ENCODE measurements at places on chromosomes 16 and 17.

DNA sequence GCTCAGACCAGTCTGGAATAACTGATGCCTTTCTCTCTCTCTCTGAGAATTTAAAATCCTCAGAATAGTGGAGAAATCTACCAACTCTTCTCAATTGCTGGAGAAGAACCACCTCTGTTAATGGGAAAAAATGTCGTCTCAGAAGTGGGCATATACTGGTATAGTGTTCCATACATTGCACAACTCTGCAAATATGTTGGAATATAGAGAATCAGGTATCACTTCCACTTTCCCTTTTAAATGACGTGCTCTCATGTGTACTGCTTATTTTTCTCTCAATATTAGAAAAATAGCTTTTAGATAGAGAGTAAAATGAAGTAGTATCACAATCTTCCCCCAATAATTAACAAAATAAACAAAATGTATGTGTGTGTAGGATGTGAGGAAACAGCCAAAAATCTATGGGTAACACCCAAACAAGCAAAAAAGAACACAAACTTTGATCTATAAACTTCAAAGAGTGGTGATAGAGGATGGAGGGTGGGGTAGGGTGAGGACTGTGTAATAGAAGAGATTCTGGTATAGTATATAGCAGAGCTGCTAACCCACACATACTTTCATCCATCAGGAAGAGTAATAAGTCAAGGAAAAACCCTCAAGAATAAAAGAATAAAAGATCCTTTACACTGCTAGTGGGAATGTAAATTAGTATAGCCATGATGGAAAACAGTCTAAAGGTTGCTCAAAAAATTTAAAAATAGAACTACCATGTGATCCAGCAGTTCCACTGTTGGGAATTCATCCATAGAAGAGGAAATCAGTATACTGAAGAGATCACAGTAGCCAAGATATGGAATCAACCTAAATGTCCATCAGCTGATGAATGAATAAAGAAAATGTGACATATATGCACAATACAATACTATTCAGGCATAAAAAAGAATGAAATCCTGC, 46.9 kb downstream of the NFATC3 start:
- DNase-seq = no peak

DNA sequence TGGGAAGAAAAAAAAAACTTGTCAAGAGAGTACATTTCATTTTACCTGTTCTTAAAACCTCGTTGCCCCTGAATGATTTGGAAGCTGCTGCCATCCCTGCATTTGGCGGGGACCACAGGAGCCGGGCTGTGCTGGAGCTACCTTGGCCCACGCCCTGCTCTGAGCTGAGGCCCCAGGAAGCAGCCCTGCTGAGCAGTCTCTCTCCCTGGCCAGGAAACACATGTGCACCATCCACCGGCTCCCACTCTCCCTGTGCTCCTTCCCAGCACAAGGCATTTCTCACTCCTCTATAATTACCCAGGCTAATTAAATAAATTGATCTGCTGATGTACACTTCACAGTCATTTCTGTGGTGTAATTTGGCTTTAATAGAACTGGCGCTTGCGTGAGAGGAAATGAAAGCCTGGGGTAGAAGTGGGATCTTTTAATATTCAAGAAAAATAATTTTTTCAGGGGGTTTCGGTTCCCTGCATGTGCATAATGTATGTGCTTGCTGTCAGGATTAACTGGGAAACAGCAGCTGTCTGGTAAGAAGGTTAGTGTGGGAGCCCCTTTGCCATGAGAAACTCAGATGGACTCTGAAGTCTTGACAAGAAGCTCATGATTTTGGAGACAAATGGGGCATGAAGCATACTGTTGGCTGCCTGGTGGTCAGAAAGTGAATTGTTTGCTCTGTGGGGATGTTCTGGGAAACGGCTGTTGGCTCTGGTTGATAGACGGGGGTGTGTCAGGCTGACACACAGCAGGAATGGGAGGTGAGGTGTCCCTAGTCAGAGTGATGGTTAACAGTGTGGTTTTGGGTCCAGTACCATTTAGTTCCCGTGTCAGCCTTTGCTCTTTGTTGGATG, 252.3 kb upstream of the EEF2KMT start:
- DNase-seq = no peak

DNA sequence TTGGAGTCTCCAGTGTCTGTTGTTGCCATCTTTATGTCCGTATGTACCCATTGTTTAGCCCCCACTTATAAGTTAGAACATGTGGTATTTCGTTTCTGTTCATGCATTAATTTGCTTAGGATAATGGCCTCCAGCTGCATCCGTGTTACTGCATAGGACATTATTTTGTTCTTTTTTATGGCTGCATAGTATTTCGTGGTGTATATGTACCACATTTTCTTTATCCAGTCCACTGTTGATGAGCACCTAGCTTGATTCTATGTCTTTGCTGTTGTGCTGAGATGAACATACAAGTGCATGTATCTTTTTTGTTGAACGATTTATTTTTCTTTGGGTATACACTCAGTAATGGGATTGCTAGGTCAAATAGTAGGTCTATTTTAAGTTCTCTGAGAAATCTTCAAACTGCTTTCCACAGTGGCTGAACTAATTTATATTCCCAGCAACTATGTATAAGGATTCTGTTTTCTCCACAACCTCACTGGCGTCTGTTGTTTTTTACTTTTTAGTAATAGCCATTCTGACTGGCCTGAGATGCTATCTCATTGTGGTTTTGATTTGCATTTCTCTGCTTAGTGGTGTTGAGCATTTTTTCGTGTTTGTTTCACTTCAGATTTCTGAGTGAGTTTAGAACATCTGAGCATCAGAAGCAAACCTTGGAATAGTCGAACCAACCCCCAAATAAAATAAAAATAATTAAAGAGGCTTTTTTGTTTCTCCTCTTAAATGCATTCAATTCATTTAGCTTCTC, 304.7 kb downstream of the ZFHX3 start:
- no peak for DNase-seq

GRCh38 chr17:47176389-47176826, 12.7 kb downstream of the CDC27 start:
- DNase-seq = no peak

- no peak for DNase-seq
These were observed 126.6 kb downstream of the TMEM132E start for GRCh38 chr17:34706029-34706428.

DNA sequence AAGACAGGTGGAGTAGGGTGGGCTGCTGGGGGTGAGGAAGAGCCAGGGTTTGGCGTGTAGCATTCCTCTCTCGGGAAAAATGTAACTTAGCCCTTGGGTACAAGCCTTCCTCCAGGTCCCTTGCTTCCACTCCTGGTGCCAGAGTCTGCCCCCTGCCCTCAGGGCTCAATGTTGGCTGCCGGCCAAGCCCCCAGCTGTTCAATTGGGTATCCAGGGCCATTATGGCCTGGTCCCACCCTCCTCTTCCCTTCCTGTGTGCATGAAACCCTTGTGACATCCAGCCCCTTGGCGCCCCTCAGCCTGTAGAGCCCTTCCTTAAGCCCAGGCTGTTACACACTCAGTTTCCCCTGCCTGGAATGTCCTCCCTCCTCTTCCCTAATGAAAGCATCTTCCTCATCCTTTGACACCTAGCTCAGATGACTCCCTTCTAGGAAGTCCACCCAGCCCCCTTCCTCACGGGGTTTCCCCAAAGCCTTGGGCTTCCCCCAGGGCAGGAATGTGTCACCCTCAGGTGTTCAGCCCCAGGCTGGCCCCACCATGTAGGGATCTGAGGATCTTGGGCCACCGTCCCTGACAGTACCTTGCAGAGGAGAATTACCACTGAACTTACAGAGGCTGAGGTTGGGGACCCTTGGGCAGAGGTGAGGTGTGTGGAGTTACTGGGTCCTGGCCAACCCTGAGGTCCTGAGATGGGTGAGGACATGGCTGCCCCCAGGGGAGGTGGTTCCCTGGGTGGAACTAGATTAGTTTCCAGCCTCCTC, 30.0 kb downstream of the B9D1 start:
- no peak for DNase-seq

GRCh38 chr17:2613089-2613808, 19.8 kb downstream of the PAFAH1B1 start:
- no peak for DNase-seq

DNA sequence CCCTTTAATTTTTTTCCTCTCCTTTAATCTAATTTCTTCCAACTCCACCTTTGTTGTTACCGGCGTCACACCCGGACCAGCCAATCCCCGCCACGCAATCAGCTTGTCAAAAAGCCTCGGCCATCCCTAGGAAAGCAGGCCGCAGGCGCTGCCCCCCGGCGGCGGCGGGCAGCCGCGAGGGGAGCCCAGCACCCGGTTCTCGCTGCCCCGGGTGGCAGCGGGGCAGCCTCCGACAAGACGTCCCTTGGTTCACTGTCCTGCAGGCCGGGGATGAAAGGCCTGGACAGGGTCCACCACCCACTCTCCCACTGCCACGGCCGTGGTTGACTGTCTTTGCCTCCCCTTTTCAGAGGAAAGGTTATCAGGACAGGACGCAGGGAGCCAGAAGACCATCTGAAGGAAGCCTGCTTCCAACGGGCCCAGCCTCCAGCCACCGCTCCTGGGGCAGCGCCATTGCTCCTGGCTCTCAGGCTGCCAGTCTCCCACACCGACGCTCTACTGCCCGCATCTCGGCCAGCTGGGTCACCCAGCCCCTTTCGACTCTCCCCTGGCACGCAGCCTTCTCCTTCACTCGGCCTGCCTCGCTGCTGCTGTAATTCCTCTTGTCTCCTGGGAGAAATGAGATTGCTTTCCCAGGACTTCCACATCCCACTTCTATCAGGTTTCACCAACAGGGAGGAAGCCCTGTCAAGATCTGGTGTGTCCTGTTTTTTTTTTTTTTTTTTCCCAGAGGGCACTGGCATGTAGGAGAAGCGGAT, 2.8 kb upstream of the UBTF start:
- DNase-seq = no peak

DNA sequence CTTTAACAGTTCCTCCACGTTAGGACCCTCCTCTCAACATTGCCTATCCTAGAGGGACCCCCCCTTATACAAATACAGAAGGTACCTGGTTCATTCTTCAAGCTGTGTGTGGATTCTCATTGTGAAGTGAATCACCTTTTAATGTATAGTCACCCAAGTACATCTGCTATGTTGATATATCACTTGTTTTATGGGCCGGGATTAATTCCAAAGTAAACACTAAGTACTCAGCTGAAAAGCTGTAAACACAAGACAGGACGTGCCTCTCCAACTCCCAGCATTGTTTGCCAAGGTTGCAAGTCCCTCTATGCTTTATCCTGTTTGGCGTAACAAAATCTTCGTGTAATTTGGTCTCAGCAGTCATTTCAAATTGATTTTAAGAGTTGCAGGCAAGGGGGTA, 123.6 kb downstream of the RBFOX1 start:
- no peak for DNase-seq

DNA sequence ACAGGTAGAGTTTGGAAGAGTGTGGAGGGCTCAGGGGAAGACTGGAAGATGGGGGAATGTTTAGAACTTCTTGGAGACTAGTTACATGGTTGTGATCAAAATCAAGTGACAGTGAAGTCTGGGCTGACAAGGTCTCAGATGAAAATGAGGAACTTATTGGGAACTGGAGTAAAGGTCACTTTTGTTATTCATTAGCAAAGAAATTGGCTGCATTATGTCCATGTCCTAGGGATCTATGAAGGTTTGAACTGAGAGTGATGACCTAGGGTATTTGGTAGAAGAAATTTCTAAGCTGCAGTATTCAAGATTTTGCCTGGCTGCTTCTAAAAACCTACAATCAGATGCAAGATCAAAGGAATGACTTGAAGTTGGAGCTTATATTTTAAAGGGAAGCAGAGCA, 747.1 kb downstream of the KCNJ2 start:
- DNase-seq = no peak

DNA sequence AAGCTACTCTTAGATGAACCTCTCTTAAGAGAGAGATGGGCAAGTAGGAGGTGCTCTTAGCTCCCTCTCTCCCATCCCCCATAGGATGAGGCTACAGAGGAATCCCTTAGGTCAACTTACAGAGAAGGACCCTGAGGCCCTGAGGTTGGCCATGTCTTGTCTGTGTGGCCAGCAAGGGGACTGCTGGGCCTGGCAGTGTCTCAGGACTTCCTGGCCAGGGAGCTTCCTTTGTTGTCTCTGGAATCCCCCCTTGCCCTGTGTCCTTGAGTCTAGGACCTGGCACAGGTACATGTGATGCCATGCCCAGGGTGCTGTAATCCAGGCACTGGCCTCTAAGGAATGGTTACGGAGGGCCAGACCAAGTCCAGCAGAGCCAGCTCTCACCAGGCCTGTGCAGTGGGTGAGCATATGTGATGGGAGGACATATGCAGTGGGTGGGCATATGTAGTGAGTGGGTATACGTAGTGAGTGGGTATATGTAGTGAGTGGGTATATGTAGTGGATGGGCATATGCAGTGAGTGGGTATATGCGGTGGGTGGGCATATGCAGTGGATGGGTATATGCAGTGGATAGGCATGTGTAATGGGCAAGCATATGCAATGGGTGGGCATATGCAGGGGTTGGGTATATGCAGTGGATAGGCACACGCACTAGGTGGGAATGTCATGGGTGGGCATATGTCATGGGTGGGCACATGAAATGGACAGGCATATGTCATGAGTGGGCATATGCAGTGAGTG, 20.3 kb upstream of the PECAM1 start:
- no peak for DNase-seq

DNA sequence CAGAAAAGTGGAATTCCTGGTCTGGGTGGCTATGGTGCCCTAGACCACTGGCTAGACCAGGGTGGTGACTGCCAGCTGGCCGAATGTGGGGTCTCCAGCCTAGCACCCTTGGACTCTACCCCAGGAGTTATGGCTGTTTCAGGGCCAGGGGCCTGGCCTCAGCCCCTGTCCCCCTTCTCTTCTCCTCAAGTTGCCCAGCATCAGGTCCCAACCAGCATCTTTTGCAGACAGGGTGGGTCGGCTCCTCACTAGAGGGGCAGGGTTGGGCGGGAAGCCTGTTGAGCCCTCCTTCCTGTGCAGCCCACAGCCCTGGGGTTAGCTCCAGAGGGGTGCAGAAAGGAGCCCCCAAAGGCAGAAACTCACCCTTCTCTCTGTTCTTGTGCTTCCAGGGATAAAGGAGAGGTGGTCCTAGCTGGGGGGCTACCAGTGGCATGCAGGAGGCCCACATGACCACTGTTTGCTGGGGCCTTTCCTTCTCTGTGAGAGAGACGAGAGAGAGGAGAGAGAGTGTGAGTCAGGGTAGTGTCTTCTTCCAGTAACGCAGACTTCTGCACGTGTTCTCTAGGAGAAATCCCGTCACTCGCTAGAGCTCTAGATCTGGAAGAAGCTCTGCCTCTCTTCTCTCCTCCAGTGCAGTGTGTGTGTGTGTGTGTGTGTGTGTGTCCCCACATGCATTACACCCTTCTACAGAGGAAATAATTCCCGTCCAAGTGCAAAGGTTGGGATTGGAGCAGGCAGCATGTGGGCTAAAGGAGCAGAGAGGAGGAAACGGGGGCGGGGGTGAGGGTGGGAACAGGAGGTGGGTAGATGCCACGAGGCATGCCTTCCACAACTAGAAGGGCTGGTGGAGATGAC, 209.4 kb downstream of the SEC14L1 start:
- DNase-seq = no peak

DNA sequence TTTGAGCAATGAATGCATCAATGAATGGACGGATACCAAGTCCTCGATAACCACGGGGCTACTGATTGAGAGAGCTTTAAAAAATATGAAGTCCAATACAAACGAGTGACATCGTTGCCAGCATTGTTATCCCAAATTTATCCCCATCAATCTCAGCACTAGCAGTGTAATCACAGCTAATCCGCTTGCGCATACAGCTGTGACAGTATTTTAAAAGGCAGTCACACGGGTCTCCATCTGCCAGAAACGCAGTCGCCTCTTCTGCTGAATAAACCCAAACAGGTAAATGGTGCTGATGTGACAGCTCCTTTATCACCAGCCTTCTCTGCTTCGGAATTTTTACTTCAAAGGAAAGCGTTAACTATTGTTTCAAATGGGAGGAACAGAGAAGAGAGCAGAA, 311.1 kb downstream of the XYLT1 start:
- DNase-seq = no peak

- DNase-seq = peak; percentile 59
These were observed 1.4 kb upstream of the MATCAP1 start for GRCh38 chr16:67184995-67185650.

- DNase-seq = no peak
These were observed 2.4 kb downstream of the ACTG1 start for GRCh38 chr17:81509972-81510784.
